ENCODE measurements at places on chromosomes 12 and 14.

GRCh38 chr14:71117839-71118743, 210.8 kb downstream of the PCNX1 start:
- DNase-seq, result no peak

GRCh38 chr14:103216399-103216798, 93.1 kb downstream of the TNFAIP2 start:
- no peak for DNase-seq

DNA sequence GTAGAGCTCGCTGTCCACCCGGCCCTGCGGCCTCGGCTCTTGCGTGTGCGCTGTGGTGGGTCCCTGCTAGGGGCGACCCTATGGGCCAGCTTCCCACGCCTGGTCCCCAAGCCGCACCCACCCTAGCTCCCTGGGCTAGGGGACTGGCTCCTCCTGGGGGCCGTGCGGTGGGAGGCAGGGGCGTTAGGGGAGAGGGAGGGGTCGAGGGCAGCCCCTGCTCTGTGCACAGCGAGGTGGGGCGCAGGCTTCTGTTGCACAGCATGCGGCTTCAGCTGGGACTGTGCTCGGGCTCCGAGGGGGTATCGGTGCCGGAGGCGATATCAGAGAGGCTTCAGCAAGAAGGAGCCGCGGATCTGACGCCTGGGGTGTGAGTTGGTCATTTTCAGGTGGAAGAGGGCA, 86.1 kb downstream of the ALG10 start:
- DNase-seq, result no peak

GRCh38 chr12:15007551-15007950, 34.7 kb downstream of the PDE6H start:
- DNase-seq, result no peak

- DNase-seq, result no peak
Observed at GRCh38 chr14:81765651-81766275, 232.1 kb upstream of the SEL1L start.

Measured in RWPE2 (cell line).